CD4-positive, CD25-positive, alpha-beta regulatory T cell (primary cell): ENCODE measurements at places on chromosomes 3 and 15. TPM values are rescaled to one million over a fixed set of nuclear protein-coding genes. Genes with fewer than 3 reads are reported as not detected.

GRCh38 chr3:34650131-34650530, 851.7 kb downstream of the PDCD6IP start:
- DNase-seq, result no peak

DNA sequence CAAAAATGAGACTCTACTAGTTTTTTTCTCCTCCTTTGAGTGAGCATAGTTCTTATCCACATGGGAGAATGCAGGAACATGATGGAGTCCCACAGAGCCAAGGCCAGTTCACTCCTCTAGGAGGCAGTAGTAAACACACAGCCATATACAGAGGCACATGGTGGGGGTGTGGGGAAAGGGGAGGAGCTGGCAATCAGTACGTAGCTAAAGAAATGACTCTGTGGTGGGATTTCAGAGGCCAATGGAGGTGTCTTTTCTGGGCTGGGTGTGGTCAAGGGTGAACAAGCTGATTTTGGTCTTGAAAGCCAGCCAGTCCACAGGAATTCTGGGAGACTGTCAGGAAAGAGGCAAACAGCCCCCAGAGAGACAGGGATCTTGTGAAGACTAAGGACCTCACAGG, 6.6 kb upstream of the RAB11A start:
- peak; percentile 80 for DNase-seq

- no peak for DNase-seq
Observed at GRCh38 chr15:82272154-82272553, 9.5 kb downstream of the SAXO2 start.

The GOLGA6L7 gene
- total RNA-seq, result not detected

The SIDT1 gene
- 59.9 TPM for total RNA-seq
